ENCODE measurements at places on chromosomes 6 and 20. TPM values are rescaled to one million over a fixed set of nuclear protein-coding genes. Genes with fewer than 3 reads are reported as not detected.

VGLL2 gene
- total RNA-seq, result not detected

SLC22A1 gene
- 0.53 TPM for total RNA-seq

ANKRD66 gene
- not detected for total RNA-seq

PHACTR3 gene
- not detected for total RNA-seq

NAA20 gene
- total RNA-seq, result 34.4 TPM

NOTCH4 gene
- total RNA-seq, result 0.82 TPM

CENPQ gene
- 2.3 TPM for total RNA-seq

OVOL2 gene
- not detected for total RNA-seq
